ENCODE measurements at places on chromosomes 2 and 18.
A peak's percentile ranks its signal among the peaks of the same experiment; 100 is the strongest.

DNA sequence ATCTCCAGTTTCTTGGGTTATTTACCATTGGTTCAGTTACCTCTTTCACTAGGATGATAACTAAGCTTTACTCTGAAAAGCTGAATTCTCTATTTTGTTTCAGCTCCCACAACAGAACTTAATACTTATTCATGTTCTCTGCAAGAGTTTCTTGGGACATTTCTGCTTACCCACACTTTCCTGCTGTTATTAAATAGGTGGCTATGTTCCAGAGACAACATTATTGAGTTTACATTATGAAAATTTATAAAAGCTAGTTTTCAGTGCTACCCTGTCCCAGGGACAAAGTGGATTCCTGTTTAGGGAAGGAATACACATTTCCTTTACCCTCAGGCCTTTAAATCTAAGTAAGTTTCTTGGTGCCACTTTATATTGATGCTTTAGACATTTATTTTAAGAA, 7.0 kb upstream of the GPD2 start:
- DNase-seq: no peak

DNA sequence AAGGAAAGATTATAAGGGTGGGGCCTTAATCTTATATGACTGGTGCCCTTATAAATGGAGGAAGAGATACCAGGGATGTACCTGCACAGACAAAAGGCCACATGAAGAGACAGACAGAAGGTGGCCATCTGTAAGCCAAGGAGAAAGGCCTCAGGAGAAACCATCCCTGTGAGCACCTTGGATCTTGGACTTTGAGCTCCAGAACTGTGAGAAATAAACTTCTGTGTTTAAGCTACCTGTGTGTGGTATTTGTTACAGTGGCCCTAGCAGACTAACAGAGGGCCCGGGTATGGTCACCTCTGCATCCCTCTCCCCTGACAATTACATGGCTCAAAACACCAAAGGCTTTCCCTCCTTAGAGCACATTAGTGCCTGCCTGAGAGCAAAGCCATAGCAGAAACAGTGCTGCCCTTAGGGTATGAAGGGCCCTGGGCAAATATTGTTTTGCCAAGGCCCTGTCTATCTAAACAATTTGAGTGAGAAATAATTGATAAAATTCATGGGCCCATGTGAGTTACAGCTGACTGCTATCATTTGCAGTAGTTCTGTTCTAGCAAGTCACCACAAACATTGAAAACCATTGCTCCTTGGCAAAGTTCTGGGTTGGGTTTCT, 109.3 kb upstream of the MYCN start:
- no peak for DNase-seq

- peak; percentile 15 for DNase-seq
These were observed 777 bp downstream of the GALNT3 start for GRCh38 chr2:165793161-165793778.

- DNase-seq: no peak
These were observed 85.4 kb upstream of the HS6ST1 start for GRCh38 chr2:128403814-128404708.

DNA sequence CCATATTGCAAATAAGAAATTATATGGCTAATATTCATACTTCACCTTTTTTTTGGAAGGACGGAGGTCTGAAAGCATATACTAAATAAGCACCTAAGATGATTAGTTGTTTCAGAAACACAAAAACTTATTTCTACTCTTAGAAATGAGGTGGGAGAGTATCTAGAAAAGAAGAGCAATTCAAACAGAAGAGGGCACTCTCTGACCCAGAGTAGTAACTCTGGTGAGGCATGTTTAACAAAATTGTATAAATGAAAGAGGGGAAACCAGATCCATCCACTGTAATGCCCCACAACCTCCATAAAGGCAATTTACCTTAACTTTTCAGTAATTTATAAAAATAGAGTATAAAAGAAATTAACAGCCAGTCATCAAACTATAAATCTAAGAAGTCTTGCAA, 669.6 kb upstream of the VRK2 start:
- no peak for DNase-seq

- DNase-seq: no peak
These were observed 240.0 kb downstream of the LOXHD1 start for GRCh38 chr18:46416706-46417638.

GRCh38 chr2:120981443-120981842, 245.8 kb downstream of the GLI2 start:
- DNase-seq: no peak

DNA sequence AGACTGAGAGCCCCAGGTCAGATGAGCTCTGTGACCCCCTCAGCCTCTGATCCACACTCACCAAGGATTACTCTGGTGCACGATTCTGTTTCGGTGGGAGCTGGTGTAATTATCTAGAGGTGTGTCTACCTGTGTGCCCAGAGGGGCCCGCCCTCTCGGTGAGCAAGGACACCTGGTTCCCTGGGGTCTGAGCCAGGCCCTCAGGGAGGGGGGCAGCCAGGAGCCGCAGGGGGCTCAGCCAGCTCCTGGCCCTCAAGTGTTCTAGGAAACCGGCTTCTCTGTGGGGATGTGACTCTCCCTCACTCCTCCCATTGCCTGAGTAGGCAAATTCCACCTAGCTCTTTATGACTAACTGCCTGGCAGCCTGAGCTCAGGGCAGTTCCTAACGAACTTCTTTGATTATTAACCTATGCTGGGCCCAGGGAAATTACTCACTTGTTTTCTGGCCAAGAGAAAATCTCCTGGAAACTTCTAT, 17.4 kb downstream of the AGAP1 start:
- no peak for DNase-seq

DNA sequence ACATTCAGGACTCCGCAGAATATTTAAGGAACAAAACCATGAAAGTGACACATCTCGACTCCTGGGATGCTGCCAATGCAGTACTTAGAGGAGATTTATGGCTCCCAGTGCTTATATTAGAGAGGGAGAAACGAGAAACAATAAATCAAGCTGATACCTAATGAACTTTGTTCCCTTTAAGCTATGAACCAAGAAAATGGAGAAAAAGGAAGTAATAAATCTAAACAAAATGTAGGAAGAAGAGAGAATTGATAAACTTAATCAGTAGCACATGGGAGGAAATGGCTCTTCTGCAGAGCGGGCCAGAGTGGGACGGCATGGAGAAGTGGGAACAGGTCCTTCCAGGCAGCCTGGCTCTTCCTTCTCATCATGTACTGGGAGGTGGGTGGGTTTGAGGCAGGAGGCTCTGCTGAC, 42.7 kb downstream of the NPPC start:
- no peak for DNase-seq

DNA sequence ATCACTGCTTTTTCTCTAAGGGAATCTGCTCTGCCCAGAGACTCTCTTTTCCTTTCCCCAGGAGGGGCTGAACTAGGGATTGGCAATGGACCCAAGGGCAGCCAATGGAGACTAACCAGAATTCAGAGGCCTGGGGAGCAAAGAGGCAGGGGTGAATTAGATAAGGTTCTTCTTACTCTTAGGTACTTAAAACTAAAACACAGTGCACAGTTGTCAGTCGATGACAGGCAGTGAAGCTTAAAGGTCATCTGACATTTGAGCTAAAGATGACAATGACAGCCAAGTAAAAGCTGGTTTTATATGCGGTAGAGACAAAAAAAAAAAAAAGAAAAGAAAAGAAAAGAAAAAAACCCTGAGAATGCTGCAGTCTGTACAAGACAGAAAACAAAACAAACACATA, 57.8 kb downstream of the HIBCH start:
- no peak for DNase-seq

DNA sequence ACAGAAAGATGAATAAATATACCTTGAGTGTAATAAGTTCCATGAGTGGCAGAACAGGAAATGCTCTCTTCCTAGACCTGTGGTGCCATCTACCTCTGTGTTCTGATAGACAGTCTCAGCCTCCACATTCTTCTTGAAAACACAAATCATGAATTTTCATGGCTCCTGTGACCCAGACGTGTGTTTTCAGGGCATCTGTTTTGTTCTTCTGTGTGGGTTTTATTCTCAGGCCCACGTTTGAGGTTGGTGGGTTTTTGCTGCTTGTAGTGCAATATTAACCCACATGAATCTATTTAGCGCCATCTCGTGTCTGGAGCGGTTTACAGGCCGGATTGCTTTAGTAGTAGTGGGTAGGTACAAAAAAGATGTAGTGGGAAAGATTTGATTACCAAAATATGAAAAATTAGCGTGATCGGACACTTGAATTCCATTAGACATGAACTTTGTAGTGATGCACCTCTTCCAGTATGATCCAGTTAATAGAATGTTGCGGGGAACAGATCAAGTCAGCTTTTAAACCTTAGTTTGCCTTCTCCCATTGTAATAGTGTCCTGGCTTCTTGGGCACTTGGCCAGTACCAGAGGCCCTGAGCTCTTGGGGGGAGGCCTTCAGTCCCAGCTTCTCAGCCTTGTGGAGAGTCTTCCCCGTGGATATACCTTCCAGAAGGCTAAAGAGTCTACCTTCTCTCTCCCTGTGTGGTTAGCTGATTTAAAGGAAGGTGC, 256.5 kb downstream of the TPGS2 start:
- DNase-seq: no peak

GRCh38 chr18:58287353-58288274, 243.6 kb downstream of the NEDD4L start:
- no peak for DNase-seq

DNA sequence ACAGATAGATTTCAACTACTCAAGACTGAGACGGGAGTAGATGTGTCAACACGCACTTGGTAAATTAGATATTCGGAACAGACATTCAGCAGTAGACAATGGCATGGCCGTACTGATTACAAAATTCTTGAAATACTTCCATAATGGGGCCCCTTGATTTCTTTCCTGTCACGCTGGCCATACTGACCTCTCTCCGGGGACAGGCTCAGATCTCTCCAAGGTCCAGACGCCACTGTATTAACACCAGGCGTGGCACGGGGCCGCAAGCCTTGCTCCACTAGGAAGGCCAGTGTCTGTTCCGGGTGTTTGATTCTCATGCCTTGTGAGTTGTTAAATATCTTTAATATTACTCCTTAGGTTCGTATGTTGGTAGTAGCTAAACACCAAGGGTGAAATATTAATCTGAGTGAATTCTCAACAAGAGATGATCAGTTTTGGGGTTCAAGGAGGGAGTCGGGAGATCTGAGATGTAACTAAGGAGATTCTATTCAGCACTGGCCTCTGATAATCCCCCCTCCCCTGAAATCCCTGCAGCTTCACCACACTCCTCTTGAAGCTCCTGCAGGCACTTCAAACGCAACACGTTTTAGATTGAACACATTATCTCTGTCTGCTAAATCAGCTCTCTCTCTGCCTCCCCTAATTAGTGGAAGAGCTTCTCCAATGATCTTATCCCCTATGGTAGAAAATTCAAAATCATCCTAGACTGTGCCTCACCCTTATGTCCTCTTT, 2.2 kb upstream of the EHD3 start:
- DNase-seq: no peak

DNA sequence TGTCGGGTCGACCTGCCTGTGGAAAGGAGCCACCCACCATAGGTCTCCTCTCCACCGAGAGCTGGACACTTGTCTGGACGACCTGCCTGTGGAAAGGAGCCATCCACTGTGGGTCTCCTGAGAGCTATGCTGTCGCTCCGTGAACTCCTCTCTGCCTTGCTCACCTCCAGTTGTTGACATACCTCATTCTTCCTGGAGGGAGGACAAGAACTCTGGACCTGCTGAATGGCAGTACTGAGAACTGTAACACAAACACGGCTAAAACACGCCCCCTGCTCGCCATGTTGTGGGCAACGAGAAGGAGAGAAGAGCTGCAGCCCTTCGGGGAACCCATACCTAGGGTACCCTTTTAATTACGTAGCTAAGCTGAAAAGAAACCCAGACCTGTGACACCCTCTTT, 77.6 kb downstream of the PTPN4 start:
- DNase-seq: no peak

- no peak for DNase-seq
These were observed 150.0 kb downstream of the RNF152 start for GRCh38 chr18:61742565-61743429.

DNA sequence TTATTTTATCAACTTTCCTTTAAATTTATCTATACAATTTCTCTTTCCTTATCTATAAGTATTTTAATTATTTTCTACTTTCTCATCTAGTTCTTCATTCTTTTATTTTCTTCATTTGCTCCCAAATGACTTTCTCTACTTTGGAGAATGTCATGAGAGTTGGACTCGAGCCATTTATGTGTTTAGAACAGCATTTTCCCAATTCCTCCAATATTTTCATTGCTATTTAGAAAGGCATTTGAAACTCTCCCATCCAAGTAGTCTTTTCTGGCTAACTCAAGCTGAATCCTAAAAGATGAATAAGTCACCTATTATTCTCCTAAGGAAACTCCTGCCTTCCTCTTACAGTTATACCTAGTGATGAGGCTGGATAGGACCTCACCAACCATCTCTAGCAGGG, 15.8 kb upstream of the FEZ2 start:
- no peak for DNase-seq

- no peak for DNase-seq
These were observed 47.5 kb downstream of the ZFP36L2 start for GRCh38 chr2:43178602-43179542.

- DNase-seq: no peak
These were observed 96.3 kb upstream of the THUMPD2 start for GRCh38 chr2:39875182-39875913.

- no peak for DNase-seq
These were observed 104.0 kb upstream of the POU3F3 start for GRCh38 chr2:104749856-104750460.

DNA sequence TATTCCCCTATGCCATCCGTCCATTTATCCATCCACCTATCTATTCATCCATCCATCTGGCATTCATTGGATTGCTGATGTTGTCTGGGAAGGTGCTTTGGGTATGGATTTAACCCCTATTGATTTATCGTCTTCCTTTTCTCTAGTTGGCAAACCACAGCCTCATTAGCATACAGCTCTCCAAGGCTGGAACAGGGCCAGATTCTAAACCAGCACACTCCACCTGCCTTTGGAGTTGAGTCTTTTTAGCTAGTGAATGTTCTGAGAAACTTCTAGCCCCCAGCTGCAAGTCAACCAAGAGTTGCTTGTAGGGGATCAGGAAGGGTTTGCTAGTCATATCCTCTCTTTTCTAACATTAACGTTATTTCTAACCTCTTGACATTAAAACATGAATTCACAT, 90.7 kb downstream of the NRP2 start:
- no peak for DNase-seq

GRCh38 chr2:96760986-96761832, 507 bp downstream of the CNNM4 start:
- peak; percentile 81 for DNase-seq

GRCh38 chr2:88671786-88672427, 19.6 kb upstream of the RPIA start:
- peak; percentile 49 for DNase-seq

Data from naive thymus-derived CD8-positive, alpha-beta T cell (primary cell).